ENCODE measurements at places on chromosomes 6 and 20. TPM values are rescaled to one million over a fixed set of nuclear protein-coding genes. Genes with fewer than 3 reads are reported as not detected.

Gene COL9A1
- total RNA-seq, result not detected

Gene C6orf15
- total RNA-seq, result 0.62 TPM

Gene MUCL3
- total RNA-seq, result not detected

Gene HCRTR2
- total RNA-seq, result not detected

Gene NDUFAF4
- total RNA-seq, result 24.4 TPM

Gene EFCAB8
- not detected for total RNA-seq

Gene CBLN4
- total RNA-seq, result not detected

Gene NHSL1
- 11.5 TPM for total RNA-seq

Gene TSPO2
- total RNA-seq, result not detected

Gene KCNS1
- 4.3 TPM for total RNA-seq

- DNase-seq, result no peak
Measured at GRCh38 chr6:45746046-45746445, 269.6 kb downstream of the CLIC5 start.

- no peak for DNase-seq
Measured at GRCh38 chr6:23086100-23086499, 516.7 kb downstream of the HDGFL1 start.

- DNase-seq, result no peak
Measured at GRCh38 chr6:90095788-90096187, 200.9 kb downstream of the BACH2 start.

- no peak for DNase-seq
Measured at GRCh38 chr20:37179683-37180524, 556 bp upstream of the MROH8 start.

DNA sequence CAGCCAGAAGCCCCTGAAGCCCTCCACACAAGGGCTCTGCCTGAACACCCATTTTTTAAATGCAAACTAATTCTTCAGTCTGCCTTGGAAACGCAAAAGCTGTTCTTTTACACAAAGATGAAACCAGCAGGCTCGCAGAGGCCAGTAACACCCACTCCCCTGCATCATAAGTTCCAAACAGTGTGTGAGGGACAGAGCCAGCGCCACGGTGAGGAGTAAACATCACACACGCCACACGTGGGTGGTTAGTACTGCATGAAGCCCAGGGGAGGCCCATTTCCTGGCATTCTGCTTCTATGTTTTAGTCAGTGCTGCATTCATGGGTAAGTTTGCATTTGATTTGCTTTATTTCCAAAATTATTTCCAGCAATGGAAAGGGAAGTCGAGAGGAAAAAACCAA, 217.7 kb upstream of the RIN2 start:
- no peak for DNase-seq

GRCh38 chr20:5127204-5127858, 523 bp downstream of the CDS2 start:
- DNase-seq, result no peak

- DNase-seq, result no peak
Measured at GRCh38 chr20:32203356-32204204, 4.0 kb downstream of the PLAGL2 start.

- no peak for DNase-seq
Measured at GRCh38 chr6:104423691-104424090, 436.0 kb downstream of the HACE1 start.

DNA sequence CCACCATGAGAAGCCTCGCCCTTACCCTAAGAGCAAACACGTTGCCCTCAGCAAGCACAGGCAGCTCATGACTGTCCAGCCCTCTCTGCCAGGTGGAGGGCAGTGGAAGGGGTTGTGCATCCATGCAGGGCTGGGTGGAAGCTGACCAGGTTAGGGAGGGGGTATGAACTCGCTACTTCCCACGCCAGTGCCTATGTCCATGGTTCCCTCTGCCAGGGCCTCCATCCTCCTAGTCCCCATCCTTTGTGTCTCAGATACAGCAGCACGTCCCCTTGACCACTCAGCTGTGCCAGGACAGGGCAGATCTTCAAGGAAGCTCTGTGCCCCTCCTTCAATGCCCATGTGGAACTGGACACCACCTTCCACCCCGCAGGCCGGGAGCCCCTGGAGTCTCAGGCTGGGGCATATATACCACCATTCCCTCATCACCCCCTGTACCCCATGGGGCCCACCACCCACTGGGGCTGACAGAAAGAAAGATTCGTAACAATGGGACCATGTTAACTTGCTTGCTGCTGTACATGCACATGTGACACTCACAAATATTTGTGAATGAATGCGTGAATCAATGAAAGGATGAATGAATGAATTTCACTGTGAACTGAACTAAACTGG, 90.7 kb downstream of the ANKRD60 start:
- no peak for DNase-seq

GRCh38 chr20:63066506-63067265, 59.9 kb upstream of the BHLHE23 start:
- DNase-seq, result no peak

DNA sequence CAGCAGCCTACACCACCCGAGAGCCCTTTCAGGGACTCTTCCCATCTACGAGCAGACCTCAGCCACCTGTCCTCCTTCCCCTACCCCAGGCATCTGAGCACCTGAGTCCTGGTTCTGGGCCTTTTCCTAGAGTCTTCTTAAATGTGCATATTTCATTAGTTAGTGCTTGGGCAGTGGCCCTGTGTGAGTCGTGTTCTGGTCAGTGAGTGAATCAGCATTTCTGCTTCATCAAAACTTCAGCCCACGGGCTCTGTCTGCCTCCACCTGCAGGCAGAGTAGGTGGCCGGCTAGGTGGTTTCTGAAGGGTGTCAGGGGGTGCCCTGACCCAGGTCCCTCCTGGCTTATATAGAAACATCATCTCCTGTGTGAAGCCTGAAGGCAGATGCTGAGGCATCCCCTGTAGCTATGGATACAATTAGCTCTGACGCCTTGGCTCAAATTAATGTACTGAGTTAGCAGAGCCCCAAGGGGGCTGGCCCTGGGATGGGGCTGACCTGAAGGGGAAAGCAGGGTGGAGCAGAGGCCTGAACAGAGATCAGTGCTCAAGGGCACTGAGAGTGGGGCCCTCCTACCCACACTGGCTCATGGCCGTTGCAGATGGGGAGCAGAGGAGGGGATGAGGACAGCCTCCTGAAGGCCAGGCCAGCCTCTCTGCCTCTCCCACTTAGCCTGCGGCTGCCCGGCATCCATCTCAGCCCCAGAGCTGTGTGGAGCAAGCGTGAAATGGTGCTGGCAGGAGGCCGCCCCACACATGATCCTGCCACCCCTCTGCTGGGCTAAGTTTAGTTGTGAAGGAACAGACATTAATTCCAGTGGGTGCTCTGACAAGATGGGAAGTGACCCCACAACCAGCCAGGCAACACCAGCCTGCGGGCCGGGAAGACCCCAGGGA, 13.6 kb downstream of the IP6K3 start:
- DNase-seq, result no peak

GRCh38 chr6:31721351-31722020, at the start of gene LY6G6C:
TSS of gene LY6G6C (minus strand) at chr6:31721746. CDS start at chr6:31721679, 67 bp downstream.
- DNase-seq, result no peak

DNA sequence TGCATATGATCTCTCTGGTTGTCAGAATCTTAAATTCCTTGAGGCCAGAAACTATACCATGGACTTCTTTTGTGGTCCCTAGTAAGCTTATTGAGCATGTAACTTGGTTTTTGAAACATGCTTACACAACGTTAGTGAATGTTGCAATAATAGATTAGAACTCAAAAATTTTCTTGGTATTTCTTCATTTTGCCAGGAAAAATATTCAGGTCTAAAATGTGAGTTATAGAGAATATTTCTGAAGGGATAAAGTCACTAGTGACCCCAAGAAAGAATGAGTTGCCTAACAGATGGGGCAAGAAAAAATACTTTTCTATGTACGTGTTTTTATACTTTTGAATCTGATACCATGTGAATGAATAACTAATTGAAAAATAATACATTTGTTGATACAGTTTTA, 195.4 kb downstream of the TFAP2A start:
- no peak for DNase-seq

GRCh38 chr20:51554538-51555165, 12.1 kb upstream of the NFATC2 start:
- no peak for DNase-seq

GRCh38 chr6:20800229-20800628, 266.0 kb downstream of the CDKAL1 start:
- no peak for DNase-seq

GRCh38 chr6:4510906-4511640, 265.1 kb upstream of the CDYL start:
- no peak for DNase-seq

Measured in kidney epithelial cell (primary cell).